ENCODE measurements at places on chromosomes 6 and 20.

DNA sequence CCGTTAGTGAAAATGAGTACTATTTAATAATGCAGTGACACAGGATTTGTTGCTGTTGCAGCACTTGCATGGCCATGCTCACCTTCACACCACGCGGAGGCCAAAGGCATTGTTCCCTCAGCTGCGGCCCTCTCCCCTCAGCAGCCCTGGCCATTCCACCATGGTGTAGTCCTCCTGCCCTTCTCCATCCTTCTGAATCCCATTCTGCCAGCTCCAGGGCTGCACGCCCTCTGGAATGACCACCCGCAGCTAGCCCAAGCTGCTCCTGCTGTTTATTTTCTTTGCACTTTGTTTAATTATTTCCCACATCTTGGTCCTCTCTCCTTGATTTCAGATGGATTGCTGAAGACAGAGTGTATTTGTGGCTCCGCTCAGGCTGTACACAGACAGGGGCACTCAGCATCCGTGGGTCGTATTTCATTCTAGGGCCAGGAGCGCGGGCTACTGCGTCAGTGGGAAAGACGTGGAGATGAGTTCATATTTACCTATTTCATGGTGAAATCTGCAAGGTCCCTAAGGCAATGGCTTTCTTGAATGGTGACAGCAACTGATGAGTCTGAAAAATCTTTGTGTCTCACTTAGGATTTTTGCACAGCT lies 81.4 kb upstream of the DUSP22 start:
- no peak for DNase-seq

DNA sequence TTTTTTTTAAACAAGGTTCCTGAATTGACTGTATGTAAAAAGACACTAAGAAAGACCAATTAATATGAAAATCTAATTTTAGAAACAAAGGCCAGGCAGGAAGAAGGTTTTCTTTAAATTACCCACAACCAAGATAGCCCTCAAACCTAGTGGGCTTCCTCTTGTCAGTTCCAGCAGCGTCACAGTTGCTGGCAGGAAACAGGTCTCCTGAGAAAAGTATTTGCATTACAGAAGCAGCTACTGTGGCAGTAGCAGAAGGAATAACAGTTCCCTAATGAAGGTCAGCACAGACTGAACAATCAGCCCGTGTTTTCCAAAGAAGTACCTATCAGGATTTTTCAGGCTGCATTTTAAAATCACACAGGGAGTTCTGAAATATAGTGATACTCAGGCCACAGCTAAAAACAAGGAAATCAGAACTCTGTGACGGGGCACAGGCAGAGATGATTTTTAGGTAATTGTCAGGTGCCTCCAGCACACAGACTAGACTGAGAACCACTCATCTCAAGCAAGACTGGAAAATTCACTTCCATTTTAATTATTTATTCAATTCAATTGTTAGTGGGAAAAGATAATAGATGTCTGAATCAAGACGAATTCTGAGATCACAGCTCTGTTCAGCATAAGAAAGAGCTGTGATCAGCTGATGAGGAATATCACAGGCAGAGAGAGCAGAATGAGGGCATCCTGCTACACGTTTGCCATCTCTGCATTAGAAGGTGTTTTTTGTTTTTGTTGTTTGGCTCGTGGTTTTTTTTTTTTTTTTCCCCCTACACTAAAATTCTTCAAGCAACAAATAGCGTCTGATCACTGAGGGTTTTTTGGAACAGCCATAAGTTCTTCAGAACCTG lies 230.5 kb upstream of the KHDRBS2 start:
- DNase-seq, result no peak

DNA sequence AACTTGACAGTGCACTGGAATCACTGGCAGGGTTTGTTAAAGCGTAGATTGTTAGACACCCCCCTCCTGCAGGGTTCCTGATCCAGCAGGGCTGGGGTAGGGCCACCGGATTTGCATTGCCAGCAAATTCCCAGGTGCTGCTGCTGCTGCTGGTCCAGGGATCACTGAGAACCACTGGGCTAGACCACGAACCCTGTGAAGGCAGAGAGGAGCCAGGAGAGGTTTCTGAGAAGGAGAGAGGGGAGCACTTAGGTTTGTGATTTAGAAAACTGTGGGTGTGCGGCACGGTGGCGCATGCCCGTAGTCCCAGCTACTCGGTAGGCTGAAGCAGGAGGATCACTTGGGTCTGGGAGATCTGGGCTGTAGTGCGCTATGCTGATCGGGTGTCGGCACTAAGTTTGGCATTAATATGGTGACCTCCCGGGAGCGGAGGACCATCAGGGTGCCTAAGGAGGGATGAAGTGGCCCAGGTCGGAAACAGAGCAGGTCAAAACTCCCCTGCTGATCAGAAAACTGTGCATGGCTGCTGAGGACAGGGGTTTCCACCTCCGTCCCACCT lies 53.6 kb upstream of the FAM83D start:
- no peak for DNase-seq

DNA sequence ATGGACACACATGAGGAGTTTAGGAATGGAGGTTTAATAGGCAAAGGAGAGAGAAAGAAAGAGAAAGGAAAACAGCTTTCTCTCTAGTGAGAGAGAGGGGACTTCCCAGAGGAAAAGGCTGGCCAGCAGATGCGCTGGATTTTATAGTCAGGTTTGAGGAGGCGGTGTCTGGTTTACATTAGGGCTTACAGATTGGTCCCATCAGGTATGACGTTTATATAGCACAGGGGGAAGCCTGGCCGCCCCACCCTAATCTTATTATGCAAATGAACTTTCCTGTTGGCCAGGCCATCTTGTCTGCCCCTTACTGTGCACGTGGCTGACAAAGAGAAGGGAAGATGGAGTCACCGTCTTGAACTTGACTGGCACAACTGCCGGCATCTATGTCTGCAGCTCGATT lies 86.6 kb upstream of the QKI start:
- DNase-seq, result no peak

GRCh38 chr20:45049904-45050471 lies 50.9 kb downstream of the KCNS1 start:
- DNase-seq, result no peak

- DNase-seq, result no peak
Measured at GRCh38 chr6:137365707-137366437, 128.3 kb downstream of the OLIG3 start.

GRCh38 chr20:33685328-33686099 lies 671 bp downstream of the E2F1 start:
- no peak for DNase-seq

- no peak for DNase-seq
Measured at GRCh38 chr6:169806701-169807100, 55.3 kb downstream of the ERMARD start.

- DNase-seq, result no peak
Measured at GRCh38 chr6:56685994-56686393, 43.3 kb upstream of the DST start.

- DNase-seq, result no peak
Measured at GRCh38 chr20:62553136-62553837, 77.5 kb upstream of the GATA5 start.

- no peak for DNase-seq
Measured at GRCh38 chr6:157487110-157487773, 106.3 kb downstream of the ZDHHC14 start.

GRCh38 chr6:166540631-166541331 lies 45.7 kb downstream of the RAMACL start:
- DNase-seq, result no peak

DNA sequence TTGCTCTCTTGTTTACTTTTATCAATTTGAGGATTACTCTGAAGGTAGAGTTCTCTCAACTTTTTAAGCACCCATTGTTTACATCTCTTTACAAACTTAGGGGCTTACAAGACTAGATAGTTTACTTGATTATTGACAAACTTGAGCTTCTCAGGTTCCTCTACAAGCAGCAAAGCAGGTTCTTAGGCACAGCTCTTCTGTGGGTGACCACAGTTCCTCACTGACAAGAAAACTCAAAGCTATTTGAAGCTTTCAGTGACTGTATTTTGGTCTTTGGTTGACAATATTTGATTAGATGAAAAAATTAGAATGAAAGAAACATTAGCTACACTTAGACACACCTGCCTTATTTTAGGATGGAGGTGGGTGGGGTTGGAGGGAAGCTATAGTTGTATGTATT lies 327.3 kb upstream of the RUNX2 start:
- no peak for DNase-seq

DNA sequence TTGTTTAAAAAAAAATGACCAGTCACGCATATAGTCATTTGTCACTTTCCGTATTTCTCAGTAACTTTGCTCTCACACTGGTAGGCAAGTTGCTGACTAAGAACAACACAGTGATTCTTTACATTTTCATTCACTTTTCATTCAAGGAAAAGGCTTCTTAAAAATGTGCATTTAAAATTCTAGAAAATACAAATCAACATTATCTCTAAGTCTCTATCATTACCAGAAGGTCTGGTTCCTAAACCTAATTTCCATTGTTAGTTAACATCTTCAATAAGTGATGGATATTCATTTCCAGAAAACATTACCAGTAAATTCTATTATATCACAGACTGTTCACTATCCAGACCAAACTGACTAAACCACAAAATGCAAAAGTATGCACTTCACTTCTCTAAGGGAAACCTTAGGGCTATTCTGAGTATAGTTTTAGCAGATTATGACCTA lies 115.3 kb downstream of the AHI1 start:
- DNase-seq, result no peak

DNA sequence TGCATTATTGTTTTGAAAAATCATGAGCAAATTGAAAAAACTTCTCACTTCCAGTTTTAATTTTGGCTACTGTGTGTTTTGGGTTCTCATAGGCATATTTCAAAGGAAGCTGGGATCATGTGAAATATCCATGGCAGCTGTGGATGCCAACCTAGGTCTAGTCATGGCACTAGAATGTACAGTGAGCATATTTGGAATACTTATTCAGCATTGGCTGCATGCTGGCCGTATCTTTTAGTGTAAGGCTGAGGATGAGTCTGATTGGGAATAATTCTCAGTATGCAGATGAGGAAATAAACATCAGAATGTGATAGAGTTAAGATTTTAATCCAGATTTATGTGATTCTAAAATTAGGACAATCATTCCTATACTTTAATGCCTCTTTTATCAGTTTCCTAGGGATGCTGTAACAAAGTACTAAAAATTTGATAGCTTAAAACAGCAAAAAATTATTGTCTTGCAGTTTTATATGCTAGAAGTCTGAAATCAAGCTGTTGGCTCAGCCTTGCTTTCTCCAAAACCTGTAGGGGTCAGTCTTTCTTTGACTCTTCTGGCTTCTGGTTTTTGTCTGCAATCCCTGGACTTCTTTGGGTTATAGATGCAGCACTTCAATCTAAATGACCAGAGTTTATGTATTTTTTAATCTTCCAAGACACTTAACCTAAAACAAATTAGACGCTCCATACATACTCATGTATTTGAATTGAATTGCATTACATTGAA lies 37.7 kb upstream of the DEFB112 start:
- DNase-seq, result no peak

- no peak for DNase-seq
Measured at GRCh38 chr20:25418776-25419175, 11.3 kb downstream of the GINS1 start.

DNA sequence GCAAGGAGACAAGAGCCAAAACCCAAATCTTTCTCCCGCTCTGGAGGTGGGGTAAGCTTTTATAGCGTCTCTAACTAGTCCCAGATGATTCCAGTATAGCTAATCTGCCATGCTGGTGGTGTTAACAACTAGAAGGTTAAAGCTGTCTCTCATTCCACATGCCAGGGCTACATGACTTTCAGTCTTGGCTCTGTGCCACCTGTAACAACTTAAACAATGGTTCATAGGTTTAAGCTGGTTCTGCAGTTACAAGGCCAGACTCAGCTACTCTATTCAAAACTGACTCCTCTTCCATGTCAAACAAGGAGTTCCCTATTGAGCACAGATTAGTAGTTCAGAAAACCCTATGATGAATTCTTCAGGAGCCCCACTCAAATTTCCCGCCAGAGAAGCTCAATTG lies 128.9 kb downstream of the ELOVL4 start:
- DNase-seq, result no peak

Measured in SK-N-MC (cell line).